ENCODE measurements at places on chromosomes 12 and 14. TPM values are rescaled to one million over a fixed set of nuclear protein-coding genes. Genes with fewer than 3 reads are reported as not detected.

The SDR9C7 gene
- polyA plus RNA-seq, result not detected

The RD3L gene
- not detected for polyA plus RNA-seq

The ACTN1 gene
- 813 TPM for polyA plus RNA-seq

The MYBPC1 gene
- polyA plus RNA-seq, result not detected

The BDKRB2 gene
- 18.1 TPM for polyA plus RNA-seq

The RTL1 gene
- polyA plus RNA-seq, result not detected

The FAM222A gene
- 0.71 TPM for polyA plus RNA-seq

The CLEC4A gene
- polyA plus RNA-seq, result 0.15 TPM

The SERPINA1 gene
- 147 TPM for polyA plus RNA-seq

The TMEM63C gene
- 2.7 TPM for polyA plus RNA-seq

The GLS2 gene
- polyA plus RNA-seq, result 8.3 TPM

The FOXG1 gene
- polyA plus RNA-seq, result not detected

The KRT6A gene
- polyA plus RNA-seq, result 8,475 TPM

The SERPINA9 gene
- polyA plus RNA-seq, result 0.08 TPM

The APOF gene
- polyA plus RNA-seq, result not detected

The CLBA1 gene
- polyA plus RNA-seq, result 7.4 TPM

The SMCO2 gene
- 0.07 TPM for polyA plus RNA-seq

The SLC25A47 gene
- polyA plus RNA-seq, result not detected

The CMTM5 gene
- not detected for polyA plus RNA-seq

The CLEC2A gene
- not detected for polyA plus RNA-seq

The MAPK1IP1L gene
- 134 TPM for polyA plus RNA-seq

The SARNP gene
- 71.6 TPM for polyA plus RNA-seq
